B cell (primary cell): ENCODE measurements at places on chromosomes 16 and 17. TPM values are rescaled to one million over a fixed set of nuclear protein-coding genes. Genes with fewer than 3 reads are reported as not detected.

- peak; percentile 84 for DNase-seq
Observed at GRCh38 chr17:16973760-16974540, 2.0 kb upstream of the TNFRSF13B start.

DNA sequence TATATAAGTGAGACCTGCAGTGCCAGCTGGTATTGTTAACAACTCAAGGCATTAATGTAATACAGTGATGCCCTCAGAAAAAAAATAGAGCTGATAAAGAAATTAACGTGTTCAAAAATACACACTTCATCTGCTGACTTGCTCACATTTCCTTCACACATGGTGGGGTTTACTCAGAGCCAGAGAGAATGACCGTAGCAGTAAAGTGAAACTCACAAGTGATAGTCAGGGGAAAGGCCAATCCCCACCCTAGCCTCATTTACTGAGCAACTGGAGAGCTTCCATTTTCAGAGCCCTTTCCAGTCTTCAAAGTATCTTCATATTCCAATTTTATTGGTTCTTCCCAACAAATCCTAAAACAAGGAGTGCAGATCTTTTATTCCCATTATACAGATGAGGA, 74.0 kb upstream of the HLF start:
- DNase-seq, result no peak

DNA sequence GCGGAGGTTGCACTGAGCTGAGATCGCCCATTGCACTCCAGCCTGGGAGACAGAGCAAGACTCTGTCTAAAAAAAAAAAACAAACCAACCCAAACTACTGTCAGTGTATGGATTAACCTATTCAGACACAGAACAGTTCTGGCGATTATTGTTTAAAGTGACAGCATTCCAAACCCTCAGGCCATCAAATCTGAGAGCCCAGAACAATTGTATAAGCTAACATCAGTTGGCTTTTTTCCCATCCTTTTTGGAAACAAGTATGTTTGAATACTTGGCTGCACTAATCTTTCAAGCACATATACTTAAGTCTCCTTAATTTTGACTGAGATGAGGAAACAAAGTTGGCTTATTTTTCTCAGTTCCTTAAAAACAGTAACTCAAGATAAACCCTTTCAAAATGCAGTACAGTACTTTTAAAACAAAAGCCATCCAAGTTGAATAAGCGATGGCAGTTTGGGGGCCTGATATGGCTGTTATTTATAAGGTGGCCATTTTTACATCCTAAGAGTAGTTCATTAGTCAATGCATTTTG, 1.4 kb downstream of the ZSWIM7 start:
- DNase-seq, result no peak

GRCh38 chr16:82033006-82033405, 2.0 kb upstream of the HSD17B2 start:
- DNase-seq, result no peak

DNA sequence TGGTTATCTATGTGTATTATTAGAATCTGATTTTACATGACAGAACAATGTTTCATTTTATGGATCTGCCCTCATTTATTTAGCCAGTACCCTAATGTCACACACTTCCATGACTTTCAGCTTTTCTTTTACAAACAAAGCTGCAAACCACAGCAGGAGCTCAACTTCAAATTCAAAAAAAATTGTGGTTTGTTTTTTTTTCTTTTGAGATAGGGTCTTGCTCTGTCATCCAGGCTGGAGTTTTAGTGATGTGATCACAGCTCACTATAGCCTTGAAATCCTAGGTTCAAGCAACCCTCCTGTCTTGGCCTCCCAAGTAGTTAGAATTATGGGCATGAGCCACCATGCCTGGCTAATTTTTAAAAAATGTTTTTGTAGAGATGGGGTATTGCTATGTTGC, 8.2 kb upstream of the MPRIP start:
- DNase-seq, result no peak

GRCh38 chr16:80993307-80993706, 13.4 kb downstream of the CMC2 start:
- DNase-seq, result no peak

The CES4A gene
- 8.4 and 10.4 TPM in 2 replicates for total RNA-seq

DNA sequence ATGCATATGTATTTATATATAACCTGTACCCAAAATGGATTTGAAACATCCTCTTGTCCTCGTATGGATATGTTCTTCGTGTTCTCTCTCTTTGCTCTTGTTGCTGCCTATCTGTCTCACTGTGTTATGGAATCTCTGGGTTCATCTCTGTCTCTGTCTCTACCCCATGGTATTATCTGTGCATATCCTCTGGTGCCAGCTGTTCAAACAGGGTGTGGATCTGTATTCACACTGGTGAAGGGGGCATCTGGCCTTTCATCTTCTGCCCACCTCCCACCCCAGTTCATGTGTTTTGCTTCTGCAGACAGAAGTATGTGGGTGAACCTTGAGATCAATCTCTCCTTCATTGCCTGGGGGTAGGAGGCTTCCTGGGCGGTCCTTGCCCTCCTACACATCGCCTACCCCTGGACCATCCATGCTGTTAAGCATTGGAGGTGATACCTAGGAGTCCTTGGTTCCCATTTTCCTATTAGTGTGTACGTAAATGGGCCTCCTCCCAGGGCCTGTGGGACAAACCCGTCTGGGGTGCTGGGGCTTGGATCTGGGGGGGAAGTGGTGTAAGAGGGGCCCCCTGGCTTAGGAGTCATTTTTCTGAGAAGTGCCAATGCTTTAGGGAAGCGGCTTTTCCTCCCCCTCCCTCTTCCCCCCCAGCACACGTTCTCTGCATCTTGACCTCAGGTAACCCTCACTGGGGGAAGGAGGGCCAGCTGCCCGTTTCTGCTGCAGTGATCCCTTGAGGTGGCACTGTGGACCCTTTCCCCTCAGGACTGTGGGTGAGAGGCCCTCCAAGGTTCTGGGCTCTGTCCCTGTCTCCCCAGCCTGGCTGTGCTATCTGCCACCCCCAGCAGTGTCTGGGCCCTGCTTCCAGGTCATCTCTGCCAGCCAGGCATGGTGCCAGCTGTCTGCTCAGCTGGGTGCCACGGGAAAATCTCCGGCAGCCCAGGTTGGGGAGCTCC, 21.1 kb downstream of the RARA start:
- DNase-seq, result peak; percentile 78

DNA sequence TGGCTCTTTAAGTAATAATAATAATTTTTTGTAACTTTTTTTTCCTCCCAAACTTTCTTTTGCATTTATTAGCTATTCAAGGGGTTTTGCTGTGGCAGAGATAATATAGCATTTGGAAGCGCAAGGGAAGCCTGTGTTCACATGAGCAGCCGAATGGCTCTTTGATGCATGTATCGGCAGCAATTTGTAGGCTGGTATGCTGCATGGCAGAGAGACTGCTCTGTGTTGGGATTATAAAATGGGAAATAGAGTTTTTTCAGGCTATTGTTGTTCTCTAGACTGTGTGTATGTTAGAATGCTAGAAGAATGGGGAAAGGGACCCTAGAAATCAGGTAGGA, 94.6 kb upstream of the SALL1 start:
- DNase-seq, result no peak

DNA sequence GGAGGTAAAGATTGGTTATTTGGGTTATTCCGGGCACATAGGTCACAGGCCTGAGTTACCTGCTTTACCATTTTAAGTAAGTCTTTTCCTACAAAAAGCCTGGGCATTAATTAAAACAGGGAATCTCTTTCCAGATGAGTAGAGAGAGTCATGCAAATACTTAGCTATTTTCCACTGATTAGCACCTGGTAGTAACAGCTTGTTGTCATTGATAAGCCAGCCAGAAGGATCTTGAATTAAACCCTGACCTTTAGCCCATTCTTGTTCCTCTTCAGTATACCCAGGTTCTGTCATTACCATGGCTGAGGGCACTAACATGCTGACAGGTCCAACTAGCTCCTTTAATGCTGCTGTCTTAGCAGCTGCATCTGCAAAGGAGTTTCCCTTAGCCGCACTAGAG, 44.4 kb upstream of the ARL4D start:
- DNase-seq, result no peak

- DNase-seq, result no peak
Observed at GRCh38 chr16:22353191-22353919, 21.1 kb downstream of the CDR2 start.

DNA sequence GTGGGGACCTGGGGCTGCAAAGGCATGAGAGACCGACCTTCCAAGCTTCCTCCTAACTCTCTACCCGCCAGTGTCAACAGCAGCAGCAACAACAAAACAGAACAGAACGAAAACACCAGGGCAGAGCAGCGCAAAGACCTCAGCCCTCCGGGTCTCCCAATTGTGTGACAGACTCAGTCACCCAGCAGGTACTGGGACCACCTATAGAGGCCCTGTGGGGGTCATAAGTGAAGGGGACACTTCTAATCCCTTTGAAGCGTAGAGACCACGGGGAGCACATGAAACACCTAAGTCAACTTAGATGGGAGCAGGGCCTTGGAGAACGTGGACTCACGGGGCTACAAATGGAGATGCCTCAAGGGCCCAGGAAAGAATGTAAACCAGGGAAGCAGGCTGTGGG, 12.6 kb upstream of the CCDC182 start:
- no peak for DNase-seq

The NOXO1 gene
- 0.49 and 0.74 TPM in 2 replicates for total RNA-seq

DNA sequence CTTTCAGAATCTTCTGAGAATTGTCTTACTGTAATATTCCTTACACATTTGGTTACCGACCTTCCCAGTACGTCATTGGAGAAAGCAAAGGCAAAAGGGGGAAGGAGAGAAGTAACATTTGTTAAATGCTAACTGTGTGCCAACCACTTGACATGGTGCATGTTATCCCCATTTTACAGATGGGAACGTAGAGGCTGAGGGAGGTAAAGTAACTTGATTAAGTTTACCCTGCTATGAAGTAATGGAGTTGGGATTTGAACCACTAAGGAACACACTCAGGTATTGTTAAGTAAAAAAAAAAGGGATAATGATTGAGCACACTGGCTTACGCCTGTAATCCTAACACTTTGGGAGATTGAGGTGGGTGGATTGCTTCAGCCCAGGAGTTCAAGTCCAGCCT, 156.4 kb downstream of the PRKCA start:
- no peak for DNase-seq

GRCh38 chr17:45160447-45161287, 1.0 kb upstream of the HEXIM2 start:
- no peak for DNase-seq

- DNase-seq, result peak; percentile 64
Observed at GRCh38 chr16:30875871-30876801, 17.7 kb downstream of the BCL7C start.

- no peak for DNase-seq
Observed at GRCh38 chr17:11558681-11559234, 39.5 kb upstream of the DNAH9 start.

The SOX15 gene
- 0.51 and 0.96 TPM in 2 replicates for total RNA-seq

GRCh38 chr17:62696256-62696655, 68.8 kb downstream of the MRC2 start:
- DNase-seq, result no peak

DNA sequence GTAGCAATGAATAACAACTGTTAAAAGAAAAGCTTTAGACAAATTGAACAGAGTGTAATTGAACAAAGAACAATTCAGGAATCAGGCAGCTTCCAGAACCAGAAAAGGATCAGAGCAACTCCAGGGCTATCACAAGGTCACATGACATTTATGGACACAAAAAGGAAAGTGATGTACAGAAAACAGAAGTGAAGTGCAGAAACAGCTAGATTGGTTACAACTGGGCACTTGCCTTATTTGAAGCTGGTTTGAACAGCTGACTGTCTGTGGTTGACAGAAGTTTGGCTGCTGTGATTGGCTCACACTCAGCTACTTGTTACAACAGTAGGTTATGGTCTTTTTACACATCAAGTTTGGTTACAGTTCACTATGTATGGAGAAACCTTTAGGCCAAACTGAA, 14.8 kb downstream of the EFCAB5 start:
- no peak for DNase-seq

DNA sequence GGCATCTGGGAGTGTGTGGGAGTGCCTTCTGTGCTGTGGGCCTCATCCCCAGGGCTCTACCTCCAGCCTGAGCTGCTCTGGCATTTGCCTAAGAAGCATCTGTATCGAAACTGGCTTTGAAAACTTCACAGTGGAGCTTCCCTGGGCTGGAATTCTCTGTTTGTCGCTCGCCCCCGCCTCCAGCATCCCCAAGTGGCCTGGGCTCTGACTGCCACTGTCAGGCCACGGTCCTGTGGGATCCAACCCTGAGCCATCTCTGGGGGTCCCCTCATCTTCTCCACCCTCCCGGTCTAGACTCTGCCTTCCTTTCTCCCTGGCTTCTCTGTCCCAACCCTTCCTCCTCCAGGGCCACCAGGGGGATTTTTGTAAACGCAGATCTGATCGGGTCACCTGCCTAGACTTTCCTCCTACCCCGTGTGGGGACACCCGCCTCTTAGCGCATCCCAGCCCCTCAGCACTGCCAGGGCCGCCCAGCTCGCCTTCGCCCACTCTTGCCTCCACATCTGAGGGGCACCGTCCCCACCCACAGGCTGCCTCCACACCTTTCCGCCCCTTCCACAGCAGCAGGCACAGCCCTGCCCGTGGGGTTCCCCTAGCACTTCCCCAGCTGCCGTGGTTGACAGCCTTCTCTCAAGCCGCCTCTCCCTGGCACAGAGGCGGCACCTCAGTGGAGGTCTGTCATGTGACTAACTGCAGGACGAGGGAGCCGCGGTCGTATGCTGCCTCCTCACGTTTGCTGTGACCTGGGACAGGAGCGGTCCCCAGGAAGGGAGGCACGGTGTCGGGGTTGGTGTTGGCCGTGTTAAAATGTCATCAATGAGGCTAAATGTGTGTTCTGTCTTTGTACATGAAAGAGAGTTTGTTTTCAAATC, 12.0 kb downstream of the TBC1D24 start:
- DNase-seq, result peak; percentile 93

DNA sequence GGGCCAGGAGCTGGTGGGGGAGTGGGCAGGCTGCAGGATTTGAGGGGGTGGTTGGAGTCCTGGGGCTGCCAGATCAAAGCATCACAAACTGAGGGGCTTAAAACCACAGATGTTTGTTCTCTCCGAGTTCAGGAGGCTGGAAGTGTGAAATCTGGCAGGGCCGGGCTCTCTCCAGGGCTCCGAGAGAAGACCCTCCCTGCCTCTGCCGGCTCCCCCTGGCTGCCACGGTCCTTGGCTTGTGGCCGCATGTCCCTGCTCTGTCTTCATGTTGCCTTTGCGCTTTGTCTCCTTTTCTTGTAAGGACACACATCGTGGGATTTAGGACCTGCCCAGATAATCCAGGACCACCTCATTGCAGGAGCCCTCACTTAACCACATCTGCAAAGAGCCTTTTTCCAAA, 139.8 kb upstream of the GSE1 start:
- no peak for DNase-seq

GRCh38 chr16:78290872-78291591, 191.6 kb downstream of the WWOX start:
- DNase-seq, result no peak

DNA sequence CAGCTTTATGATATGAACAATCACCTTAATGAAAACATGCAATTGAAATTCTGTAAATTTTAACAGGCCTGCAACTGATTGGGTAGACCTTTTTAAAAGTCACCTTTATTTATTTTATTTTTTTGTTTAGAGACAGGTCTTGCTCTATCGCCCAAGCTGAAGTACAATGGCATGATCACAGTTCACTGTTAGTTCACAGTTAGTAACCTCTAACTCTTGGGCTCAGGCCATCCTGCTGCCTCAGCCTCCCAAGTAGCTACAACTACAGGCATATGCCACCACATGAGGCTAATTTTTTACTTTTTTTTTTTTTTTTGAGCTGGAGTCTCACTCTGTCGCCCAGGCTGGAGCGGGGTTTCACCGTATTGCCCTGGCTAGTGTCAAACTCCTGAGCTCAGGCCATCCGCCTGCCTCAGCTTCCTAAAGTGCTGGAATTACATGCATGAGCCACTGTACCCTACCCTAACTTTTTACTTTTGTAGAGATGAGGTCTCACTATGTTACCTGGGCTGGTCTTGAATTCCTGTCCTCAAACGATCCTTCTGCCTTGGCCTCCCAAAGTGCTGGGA, 28.0 kb downstream of the AP1G1 start:
- DNase-seq, result no peak

GRCh38 chr16:72848028-72848400, 199.9 kb downstream of the ZFHX3 start:
- no peak for DNase-seq
